ENCODE measurements at places on chromosomes 2 and 18. TPM values are rescaled to one million over a fixed set of nuclear protein-coding genes. Genes with fewer than 3 reads are reported as not detected.

The B3GNT7 gene
- 0.09 TPM for total RNA-seq

The ERLEC1 gene
- 61.8 TPM for total RNA-seq

The POTEJ gene
- total RNA-seq: 0.09 TPM

The PAX8 gene
- not detected for total RNA-seq

The RNF138 gene
- total RNA-seq: 33.5 TPM

The COX5B gene
- 363 TPM for total RNA-seq

The STARD6 gene
- not detected for total RNA-seq

The FRZB gene
- not detected for total RNA-seq

The APCDD1 gene
- under 0.01 TPM for total RNA-seq

The REEP1 gene
- 0.09 TPM for total RNA-seq

The HPCAL1 gene
- 55.2 TPM for total RNA-seq

The KIAA2012 gene
- not detected for total RNA-seq

The APLF gene
- 6.5 TPM for total RNA-seq

The HOXD1 gene
- total RNA-seq: 1.8 TPM

The ZNF532 gene
- total RNA-seq: 28.3 TPM

The MAB21L4 gene
- not detected for total RNA-seq

The KIF1A gene
- not detected for total RNA-seq

The C2orf78 gene
- total RNA-seq: not detected

The IWS1 gene
- total RNA-seq: 53.7 TPM

The QPCT gene
- total RNA-seq: 16.7 TPM

The FAM228A gene
- total RNA-seq: 0.28 TPM

The STON1 gene
- 11.3 TPM for total RNA-seq

The CPLX4 gene
- total RNA-seq: not detected

The CAVIN2 gene
- total RNA-seq: 128 TPM

The HDHD2 gene
- 15.7 TPM for total RNA-seq

The AMMECR1L gene
- total RNA-seq: 16.0 TPM

The WNT6 gene
- not detected for total RNA-seq

The SMYD1 gene
- total RNA-seq: not detected

The CHRNG gene
- total RNA-seq: not detected

The LTBP1 gene
- total RNA-seq: 10.7 TPM

The PHLPP1 gene
- 9.6 TPM for total RNA-seq

The GREB1L gene
- total RNA-seq: 1.2 TPM

The ALPG gene
- total RNA-seq: not detected

The ZNF638 gene
- total RNA-seq: 133 TPM

The IDH1 gene
- total RNA-seq: 83.4 TPM

The ZC3H6 gene
- total RNA-seq: 2.9 TPM

The YES1 gene
- 208 TPM for total RNA-seq

The POTEC gene
- not detected for total RNA-seq

The FOXI3 gene
- not detected for total RNA-seq

The EGR4 gene
- total RNA-seq: not detected

The ZBTB7C gene
- total RNA-seq: not detected

The PROKR1 gene
- total RNA-seq: not detected

The FTCDNL1 gene
- total RNA-seq: 1.4 TPM

The ZNF521 gene
- total RNA-seq: 78.2 TPM

The GCKR gene
- total RNA-seq: 6.7 TPM

The AUP1 gene
- 91.2 TPM for total RNA-seq

The GPR45 gene
- total RNA-seq: not detected

Data from endothelial cell of coronary artery (primary cell).